PC-9 (cell line): ENCODE measurements at places on chromosomes 5 and 9.

DNA sequence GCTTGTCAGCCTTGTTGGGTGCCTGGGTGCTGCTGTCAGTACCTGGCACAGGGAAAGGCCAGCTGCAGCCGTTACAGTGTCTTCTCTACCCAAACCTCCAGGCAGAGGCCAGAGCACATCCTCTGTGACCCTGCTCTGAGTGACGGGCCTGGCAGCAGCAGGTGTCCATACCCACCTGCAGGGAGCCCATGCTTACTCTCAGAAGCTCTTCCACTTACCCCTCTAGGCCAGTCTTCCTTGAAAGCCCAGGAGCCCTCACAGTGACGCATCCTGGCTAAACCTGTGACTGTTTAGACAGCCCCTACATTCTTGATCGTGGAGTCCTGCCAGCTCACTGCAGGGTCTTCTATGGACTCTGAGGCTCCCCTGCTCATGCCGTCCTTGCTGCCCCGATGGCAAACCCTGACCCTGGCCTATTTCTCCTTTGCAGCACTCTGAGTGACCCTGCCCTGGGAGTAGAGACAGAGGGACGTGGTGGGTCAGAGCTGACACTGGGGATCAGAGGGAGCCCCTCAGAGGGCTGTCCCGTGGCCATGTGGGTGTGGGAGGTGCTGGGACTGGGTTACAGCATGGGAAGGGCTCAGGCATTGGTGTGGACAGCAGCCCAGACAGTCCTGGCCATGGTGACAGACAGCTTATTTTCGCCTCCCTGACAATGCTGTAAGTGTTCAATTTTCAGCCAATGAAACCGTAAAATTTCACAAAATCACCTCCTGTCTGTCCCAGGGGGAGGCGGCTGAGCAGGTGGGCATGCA, 67.6 kb upstream of the RNF130 start:
- no peak for DNase-seq

DNA sequence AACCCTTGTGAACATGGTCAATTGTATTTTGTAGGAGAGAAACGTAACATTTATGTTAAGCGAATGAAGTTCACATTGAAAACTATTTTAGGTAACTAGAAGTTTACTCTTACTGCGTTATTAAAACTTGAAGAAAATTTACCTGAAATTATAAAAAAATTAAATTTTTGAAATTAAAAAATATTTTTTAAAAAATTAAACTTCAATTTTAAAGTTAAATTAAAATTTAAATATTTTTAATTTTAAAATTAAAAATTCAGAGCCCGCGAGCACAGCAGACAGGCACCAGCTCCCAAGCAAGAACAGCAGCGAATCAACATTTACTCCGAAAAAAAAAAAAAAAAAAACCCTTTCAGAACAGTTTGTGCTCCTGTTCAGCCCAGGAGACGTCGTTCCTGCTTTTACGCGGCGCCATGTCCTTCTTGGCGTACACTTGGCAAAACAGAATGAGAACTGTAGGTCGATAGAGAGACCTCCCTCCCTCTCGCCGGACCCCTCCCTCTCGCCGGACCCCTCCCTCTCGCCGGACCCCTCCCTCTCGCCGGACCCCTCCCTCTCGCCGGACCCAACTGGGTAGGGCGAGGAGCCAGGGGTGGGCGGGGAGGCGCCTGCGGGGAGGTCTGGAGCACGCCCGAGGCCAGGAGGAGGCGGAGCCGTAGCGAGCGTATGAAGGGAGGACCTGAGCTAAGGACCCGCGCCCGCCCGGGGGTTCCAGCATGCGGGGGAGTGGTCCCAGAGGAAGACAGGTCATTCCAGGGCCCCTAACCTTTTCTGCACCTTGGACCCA, 235.8 kb downstream of the ROR2 start:
- no peak for DNase-seq

DNA sequence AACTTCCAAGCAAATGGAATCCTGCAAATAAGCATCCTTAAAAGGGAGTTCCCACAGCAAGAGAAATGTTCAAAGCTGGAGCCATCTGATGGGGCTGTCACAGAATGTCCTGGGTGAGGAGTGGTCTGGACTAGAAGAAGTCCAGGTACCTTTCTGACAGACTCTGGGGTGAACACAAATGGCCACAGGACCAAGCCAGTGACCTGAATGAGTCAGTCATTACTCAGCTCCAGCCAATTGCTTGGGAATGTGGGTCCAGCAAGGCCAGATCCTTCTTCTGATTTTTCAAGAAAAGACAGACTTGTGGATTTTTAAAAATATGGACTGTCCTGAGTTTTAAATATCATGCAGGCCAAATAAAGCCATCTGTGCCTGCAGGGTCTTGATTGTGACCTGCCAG, 30.1 kb downstream of the GALNT10 start:
- DNase-seq = peak; percentile 82

GRCh38 chr5:153816870-153817269, 221.8 kb downstream of the FAM114A2 start:
- DNase-seq = no peak

DNA sequence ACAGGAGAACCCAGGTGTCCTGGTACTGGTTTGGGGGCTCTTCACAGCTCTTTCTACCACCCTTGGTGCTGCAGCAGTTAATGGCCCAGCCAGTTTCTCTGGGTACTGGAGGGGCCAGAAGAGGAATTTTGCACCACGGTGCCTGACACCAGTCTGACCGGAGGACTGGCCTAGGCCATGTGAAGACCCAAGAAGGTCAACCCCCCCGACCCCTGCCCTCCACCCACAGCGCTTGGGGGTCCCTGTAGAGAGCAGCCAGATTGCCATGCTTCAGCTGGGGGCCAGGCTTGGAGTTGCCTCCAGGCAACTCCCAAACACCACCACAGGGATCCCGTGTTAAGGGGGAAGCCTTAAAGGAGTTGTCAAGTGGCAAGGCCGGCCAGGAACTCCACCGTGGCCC, 6.2 kb downstream of the ARSI start:
- DNase-seq = no peak

GRCh38 chr9:137918331-137919094, 40.9 kb downstream of the CACNA1B start:
- no peak for DNase-seq

- no peak for DNase-seq
These were observed 23.8 kb downstream of the CAMSAP1 start for GRCh38 chr9:135883410-135884089.

DNA sequence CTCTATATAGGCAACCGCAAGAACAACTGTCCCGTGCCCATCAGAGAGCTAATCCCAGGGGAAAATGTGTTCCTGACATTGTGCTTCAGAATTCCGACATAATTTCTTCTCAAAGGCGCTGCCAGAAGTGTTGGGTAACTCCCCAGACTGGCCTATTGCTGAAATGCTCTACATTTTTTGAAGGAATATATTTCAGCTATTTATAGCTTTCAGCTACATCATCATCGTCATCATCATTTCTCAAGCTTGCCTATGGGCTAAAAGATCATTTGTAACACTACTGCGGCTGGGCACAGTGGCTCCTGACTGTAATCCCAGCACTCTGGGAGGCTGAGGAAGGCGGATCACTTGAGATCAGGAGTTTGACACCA, 49.7 kb downstream of the MYO10 start:
- DNase-seq = no peak

GRCh38 chr5:6235726-6236125, 142.6 kb downstream of the MED10 start:
- no peak for DNase-seq

GRCh38 chr5:93582677-93583438, at the start of gene NR2F1:
Gene NR2F1 (plus strand): TSS chr5:93583222. CDS start chr5:93585024, 1,802 bp downstream.
- DNase-seq = peak; percentile 96

- DNase-seq = no peak
These were observed 153.5 kb upstream of the TRPC7 start for GRCh38 chr5:136518814-136519213.

GRCh38 chr9:110911659-110912418, 126.4 kb downstream of the LPAR1 start:
- DNase-seq = no peak

DNA sequence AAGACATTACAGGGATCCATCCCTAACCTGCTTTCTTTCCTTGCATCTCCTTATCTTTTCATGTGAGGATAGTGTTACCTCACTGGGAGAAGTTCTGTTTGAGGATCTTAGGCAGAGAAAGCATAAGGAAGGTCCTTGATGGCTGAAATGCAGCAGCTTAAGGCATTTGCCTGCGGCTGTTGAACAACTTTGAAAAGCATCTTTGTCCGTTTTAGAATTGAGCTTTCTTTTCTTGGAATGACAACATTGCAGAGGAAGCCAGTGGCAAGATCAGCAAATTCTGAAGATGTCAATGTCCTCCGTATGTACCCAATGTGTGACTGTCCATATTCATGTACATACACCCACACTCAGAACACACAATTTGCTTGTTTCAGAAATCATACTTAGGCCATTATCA, 436.2 kb downstream of the GABRG2 start:
- no peak for DNase-seq

- no peak for DNase-seq
These were observed 32.1 kb upstream of the RASGRF2 start for GRCh38 chr5:80928073-80928472.

DNA sequence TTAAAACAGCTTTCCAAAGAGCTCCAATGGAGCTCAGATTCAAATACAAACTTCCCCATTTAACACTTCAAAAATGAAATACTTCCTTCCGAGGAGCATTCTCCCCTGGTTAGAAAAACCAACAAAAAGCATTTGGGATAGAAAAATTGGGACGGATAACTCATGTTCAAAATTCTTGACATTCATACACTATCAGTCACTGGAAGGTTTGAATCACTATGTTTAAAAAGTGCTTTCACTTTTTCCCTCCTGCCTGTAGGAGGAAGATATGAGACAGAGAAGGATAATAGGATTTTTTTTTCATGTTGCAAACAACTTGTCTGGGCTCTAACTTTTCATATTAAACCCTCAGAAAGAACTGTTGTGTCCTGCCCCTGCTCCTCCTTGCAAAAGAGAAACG, 412.0 kb downstream of the ACTL7B start:
- no peak for DNase-seq
